Cardiac septum (tissue), 1 donor: ENCODE measurements at places on chromosomes 2 and 18.

GRCh38 chr18:49227441-49228165 is 232.8 kb downstream of the DYM start:
- DNase-seq: no peak

DNA sequence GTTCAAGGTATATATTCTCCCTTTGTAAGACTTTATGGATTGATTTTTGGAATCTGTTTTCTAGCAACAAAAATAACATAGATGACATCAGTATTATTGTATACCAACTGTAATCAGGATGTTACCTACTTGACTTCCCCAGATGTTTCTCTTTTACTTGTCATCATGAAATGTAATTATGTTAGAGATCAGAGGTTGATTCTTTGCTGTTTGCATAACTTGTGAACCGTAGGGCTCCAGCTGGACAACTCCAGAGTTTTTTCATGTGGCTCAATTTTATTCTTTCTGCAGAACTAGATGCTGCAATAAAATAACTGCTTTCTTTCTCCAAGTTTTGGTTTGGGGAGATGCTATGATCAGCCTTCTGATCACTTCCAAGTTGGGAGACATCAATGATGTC is 58.1 kb downstream of the SPOPL start:
- no peak for DNase-seq

DNA sequence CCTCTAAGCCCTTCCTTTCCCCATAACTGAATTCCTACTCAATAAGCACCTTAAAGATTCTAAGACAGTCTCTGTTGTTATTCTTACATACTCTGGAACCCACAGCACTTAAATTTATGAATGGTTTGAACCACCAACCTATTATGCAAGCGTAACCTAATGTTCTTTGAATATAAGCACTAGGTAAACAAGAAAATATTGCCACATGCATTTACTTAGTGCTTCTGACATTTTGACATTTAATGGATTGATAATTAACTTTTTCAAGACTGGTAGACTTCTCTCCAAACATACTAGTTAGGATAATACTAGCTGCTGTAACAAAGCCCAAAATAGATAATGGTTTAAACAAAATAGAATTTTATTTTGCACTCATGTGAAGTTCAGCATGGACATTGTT is 164.8 kb downstream of the ARHGAP15 start:
- no peak for DNase-seq

DNA sequence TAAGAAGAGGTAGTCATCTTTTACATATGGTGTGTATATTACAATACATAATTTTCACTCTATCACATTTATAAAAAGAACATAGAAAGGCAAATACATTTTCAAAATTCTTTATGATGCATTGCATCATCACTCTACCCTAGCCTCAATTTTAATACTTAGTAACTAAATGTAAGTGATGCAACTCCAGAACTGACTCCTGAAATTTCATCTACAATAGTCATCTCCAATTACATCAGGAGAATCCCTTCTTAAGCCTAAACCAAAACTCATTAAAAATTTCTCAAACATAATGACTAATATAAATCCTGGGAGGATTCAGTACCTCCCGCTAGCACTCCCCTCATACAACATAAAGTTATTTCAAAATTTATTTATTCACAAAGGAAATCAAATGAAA is 15.9 kb downstream of the TMX3 start:
- DNase-seq: no peak
